ENCODE measurements at places on chromosomes 16 and 17.
A peak's percentile ranks its signal among the peaks of the same experiment; 100 is the strongest.

GRCh38 chr17:73068322-73069153 is 23.9 kb downstream of the SLC39A11 start:
- no peak for DNase-seq

DNA sequence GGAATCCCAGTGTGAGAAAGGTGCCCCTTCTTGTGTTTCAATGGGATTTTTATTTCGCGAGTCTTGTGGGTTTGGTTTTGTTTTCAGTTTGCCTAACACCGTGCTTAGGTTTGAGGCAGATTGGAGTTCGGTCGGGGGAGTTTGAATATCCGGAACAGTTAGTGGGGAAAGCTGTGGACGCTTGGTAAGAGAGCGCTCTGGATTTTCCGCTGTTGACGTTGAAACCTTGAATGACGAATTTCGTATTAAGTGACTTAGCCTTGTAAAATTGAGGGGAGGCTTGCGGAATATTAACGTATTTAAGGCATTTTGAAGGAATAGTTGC is 567 bp downstream of the UBB start:
- no peak for DNase-seq

DNA sequence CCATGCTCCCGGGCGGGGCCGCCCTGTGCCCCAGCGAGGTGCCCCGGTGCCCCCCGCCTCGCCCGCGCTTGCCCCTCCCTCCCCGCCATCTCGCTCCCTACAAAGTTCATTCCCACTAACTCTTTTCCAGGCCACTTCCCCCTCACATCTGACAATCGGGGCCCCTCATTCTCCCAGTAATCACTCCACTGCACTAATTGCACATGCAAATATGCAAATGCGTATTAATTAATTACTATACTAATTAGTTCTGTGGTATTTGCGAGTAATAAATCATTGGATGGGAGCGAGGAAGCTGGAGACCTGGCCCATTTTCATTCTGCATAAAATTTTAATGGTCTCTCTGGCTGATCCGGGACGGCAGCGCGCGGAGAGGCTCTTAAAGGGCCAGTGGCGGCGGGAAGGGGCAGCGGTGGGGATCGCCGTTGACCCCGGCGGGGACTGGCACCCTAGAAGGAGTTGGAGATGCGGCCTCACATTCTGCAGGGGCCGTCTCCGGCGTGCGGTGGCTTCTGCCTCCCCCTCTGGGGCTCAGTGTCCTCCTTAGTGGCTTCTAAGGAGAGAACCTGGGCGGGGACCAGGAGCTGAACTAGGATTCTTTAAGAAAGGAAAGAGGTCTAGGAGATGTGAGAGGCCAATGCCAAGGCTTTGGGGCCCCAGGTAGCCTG is 8.4 kb upstream of the PPP1R1B start:
- DNase-seq, result no peak

GRCh38 chr17:64147110-64148016 is 17.4 kb upstream of the ERN1 start:
- DNase-seq, result no peak

GRCh38 chr17:78172249-78173051 is 4.1 kb downstream of the SYNGR2 start:
- no peak for DNase-seq

DNA sequence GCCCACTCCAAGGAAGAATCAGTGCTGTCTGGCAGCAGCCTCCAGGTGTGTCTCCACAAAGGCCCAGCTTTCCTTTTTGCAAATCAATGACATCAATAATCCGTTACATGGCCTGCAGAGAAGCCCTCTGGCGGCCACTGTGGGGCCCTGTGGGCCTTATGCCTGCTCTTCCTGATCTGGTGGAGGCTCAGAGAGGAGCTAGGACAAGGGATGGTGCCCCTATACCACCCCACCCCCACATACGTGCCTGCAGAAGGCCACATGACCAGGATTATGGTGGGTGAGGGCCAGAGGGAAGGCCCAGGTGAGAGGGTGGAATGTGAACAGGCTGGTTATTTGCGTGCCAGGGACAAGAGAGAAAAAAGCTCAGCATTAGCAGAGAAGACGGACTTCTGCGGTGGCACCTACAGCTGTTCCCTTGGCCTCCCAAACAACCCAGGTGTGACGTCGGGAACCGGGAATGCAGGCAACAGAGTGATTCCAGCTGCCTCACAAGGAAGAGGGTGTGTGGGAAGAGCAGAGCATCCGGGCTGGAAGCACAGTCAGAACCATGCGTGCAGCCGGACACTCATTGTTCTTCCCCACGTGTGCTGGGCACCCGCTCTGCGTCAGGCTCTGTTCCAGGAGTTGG is 22.5 kb downstream of the EIF4A3 start:
- no peak for DNase-seq

DNA sequence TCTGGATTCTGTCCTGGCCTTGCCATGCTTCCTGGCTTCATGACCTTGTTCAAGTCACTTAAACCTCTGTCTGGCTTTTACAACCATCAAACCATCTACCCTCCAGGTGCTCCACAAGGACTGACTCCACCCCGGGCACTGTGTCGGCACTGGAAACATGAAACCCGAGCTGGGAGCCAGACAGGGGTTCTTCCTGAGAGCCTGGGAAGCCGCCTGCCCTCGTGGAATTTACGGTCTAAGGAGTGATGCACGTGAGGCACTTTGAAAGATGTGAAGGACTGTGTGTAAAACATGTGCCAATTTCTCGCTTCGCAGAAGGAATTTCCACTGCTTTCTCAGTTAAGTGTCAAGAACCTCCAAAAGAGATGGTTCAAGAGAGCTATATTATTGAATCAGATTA is 11.6 kb downstream of the CDK5R1 start:
- DNase-seq, result no peak

DNA sequence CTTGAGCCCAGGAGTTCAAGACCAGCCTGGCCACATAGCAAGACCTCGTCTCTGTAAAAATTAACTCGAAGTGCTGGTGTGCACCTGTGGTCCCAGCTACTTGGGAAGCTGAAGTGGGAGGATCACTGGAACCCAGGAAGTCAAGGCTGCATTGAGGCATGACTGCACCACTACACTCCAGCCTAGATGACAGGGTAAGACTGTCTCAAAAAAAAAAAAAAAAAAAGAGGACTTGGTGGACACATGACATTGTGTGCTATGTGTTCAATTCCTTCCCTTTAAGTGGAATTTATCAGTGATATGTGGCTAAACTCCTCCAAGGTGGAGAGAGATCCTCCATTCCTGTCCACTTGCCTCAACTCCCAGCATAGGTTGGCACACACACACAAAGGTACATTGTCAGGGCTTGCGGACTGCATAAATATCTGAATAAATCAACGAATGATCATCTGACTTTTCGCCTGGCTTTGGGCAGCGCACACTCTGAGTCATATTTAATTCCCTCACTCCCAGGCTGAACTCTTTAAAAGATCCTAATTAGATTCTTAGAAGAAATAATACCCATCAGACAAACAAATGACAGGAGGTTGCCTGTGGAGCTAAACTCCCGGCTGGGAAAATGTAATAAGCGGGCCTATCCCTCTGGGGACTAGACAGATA is 25.0 kb upstream of the SYT17 start:
- DNase-seq, result no peak

DNA sequence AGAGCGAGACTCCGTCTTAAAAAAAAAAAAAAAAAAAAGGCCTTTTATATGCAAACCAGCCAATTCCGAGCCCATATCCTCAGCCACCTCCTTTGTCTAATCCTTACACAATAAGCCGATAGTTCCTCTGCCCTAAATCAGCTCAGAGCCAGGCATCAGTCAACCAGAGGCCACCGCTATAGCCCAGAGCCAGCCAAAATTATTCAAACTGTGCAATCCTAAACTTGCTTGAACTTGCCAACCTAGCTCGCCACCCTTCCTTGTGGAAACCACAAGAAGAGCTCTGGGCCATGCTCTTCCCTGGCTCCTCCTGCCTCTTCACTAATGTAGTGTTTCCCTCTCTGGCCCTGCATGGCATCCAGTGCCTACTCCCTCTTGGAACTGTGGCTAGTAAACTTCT is 17.7 kb downstream of the ITGAL start:
- DNase-seq, result no peak

- DNase-seq, result peak; percentile 26
Observed at GRCh38 chr16:79372503-79373184, 227.9 kb downstream of the MAF start.

GRCh38 chr17:7846063-7846735 is 8.7 kb upstream of the TMEM88 start:
- no peak for DNase-seq

DNA sequence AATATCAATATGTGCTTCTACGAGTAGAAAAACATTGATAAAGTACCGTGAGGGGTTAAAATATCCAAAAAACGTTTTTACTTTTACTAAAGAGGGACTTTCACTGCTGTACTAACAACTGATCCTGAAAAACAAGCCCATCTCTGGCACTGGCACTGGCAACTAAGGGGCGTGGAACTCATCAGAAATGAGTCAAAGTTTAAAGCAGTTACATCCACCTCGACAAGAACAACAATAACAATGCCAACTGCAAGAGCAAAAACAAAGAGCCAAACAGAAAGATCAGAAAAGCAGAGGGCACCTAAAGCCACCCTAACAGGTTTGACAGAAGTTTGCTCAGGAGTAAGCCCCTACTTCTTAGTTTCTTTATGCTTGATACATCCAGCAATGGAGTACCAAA is 13.1 kb downstream of the MBTPS1 start:
- DNase-seq, result no peak

GRCh38 chr17:82705756-82706155 is 7.3 kb upstream of the RAB40B start:
- DNase-seq, result no peak

- DNase-seq, result no peak
Observed at GRCh38 chr17:82718986-82719685, 2.6 kb downstream of the FN3KRP start.

GRCh38 chr17:70905796-70906195 is 736.5 kb downstream of the KCNJ2 start:
- DNase-seq, result no peak

DNA sequence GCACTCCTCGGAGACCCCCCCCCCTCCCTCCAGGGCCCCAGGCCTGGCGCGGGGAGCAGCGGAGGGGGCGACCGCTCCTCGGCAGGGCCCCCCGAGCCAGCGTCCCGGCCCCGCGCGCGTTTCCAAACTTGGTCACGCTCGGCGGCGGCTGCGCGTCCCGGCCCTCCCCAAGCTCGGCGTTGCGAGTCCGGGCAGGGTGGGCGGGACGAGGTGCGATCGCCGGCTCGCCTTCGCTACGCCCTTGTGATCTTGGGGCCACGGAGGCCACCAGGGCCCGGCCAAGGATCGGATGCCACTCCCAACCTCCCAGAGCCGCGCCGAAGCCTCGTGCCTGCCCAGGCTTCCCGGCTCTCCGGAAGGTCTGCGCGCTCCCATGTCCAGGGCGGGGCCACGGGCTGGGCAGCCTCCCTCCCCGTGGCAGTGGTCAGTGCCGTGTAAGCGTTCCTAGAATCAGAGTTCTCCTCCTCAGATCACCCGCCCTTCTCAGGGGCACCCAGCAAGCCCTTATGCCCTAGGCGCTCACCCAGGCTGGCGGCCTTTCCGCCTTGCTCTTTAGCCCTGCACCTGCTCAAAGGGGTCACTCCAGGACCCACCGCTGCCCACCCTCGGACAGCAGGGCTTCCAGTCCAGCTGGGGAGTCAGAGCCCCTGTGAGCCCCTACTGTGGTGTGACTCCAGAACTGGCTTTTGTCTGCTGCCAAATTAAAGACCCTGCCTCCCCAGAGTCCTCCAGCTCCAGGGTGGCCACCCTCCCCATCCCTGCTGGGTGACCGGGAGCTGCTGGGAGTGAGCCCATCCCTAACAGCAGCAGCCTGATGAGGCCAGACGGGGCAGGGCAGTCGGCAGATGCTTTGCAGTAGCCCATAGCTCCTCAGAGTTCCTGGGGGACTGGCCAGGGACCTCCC is 12.2 kb upstream of the MRPS23 start:
- DNase-seq, result no peak

GRCh38 chr17:6023036-6023831 is 46.9 kb upstream of the WSCD1 start:
- DNase-seq, result no peak

DNA sequence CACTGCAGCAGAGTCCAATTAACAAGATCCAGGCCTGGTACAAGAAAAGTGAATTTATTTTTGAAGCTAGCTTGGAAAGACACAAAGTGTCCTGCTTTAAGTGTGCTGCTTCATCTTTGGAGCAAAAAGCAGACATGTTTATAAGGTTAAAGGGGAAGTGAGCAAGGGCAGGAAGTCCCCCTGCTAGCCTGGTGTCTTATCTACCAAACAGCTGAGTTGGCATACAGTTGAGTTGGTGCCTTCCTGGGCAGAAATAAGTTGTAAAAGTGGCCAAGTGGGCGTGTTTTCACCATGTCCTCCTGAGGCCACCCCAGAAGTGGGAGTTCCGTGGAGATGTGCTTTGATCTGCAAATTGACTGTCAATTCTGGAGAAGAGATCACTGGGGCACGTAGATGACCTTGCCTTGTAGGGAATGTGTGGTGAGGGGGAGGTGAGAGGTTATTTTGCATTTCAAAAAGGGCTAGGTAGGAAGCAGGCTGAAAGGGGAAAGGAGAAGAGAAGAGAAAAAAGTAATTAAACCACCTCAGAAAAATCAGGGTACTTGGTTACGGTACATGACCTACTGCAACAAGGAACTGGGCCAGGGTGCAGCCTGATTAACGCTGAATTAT is 38.3 kb upstream of the HSBP1 start:
- DNase-seq, result no peak

DNA sequence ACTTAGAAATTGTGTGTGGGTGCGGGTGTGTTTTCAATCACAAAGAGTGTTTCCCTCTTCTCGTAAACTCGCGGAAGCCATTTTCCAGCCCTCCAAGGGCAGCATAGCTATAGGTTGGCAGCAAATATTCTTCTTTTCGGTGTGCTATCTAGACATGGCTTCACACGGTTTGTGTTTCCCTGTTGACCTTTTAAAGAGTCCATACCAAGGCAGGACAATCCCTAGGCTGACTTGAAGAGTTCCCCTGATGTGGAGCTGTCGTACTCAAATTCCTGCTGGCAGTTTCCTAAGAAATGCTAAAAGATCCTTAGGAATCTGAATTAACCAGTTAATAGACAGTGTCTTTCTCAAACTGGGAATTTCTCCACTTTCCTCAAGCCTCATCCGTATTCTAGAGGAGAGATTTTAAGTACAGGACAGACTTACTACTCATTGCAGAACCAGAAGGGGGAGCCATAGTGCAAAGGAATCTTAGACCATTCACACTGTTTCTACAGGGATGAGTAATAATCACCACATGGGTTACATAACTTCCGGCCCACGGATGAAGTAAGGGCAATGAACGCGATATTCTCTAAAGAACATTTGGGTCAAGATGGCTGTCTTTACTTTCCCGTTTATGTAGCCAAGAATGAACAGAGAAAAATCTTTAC is 288.6 kb upstream of the ELAC2 start:
- no peak for DNase-seq

- peak; percentile 19 for DNase-seq
Observed at GRCh38 chr16:56203052-56203451, 11.8 kb downstream of the GNAO1 start.

GRCh38 chr17:81018044-81018802 is 16.7 kb upstream of the BAIAP2 start:
- DNase-seq, result no peak

DNA sequence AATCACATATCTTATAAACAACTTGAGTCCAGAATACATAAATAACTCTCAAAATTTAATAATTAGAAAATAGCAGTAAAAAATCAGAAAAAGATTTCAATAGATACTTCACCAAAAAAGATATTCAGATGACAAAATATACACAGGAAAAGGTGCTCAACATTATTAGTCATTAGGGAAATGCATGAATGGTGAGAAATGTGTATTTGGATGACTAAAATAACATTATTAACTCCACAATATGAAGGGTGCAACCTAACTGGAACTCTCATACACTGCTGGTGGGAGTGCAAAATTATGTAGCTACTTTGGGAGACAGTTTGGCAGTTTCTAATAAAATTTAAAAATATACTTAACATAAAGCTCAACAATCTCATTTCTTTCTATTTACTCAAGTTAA is 262.3 kb upstream of the AXIN2 start:
- no peak for DNase-seq

- DNase-seq, result no peak
Observed at GRCh38 chr17:82486231-82487094, 27.9 kb downstream of the NARF start.
